ENCODE measurements at places on chromosomes 16 and 17. TPM values are rescaled to one million over a fixed set of nuclear protein-coding genes. Genes with fewer than 3 reads are reported as not detected.

The SDK2 gene
- 12.3 TPM for total RNA-seq

- peaks cover 55% of the 10 kb centered on the region for H3K4me1 ChIP-seq
- H3K4me3 ChIP-seq: no peak overlapping the region
- peaks cover 5% of the 10 kb centered on the region for H3K36me3 ChIP-seq
- H3K27ac ChIP-seq: peak overlapping the region; percentile 55
- DNase-seq: peak; percentile 40
- peaks cover 9% of the 10 kb centered on the region for H3K27me3 ChIP-seq
These were observed 4.0 kb downstream of the SLC35B1 start for GRCh38 chr17:49703557-49704277.

DNA sequence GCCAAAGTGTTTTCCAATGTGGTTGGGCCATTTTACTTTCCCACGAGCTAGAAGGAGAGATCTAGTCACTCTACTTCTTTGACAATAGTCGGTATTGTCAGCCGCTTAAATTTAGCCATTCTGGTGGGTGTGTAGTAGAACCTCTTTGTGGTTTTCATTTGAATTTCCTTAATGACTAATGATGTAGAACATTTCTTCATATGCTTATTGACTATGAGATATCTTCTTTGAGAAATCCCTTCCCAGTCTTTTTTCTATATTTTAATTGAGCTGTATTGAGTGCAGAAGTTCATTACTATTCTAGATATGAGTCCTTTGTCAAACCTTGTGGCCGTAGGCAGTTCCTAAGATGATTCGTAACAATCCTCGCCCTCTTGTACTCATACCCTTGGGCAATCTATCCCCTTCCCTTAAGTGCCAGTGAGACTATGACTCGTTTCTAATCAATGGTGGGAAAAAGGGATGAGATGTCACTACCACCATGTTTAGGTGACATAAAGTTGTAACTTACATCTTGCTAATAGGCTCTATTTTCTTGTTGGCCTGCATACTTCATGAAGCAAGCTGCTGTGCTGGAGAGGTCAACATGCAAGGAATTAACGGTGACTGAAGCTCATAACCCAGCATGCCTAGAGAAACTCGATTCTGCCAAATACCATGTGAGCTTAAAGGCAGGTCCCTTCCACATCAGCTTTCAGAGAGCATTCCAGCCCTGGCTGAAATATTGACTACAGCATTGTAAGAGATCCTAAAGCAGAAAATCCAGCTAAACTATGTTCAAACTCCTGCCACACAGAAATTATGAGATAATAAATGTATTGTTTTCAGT, 817.9 kb upstream of the SOX9 start:
- peaks cover 8% of the 10 kb centered on the region for H3K36me3 ChIP-seq
- H3K4me1 ChIP-seq: peaks cover 4% of the 10 kb centered on the region
- no peak for DNase-seq
- no peak overlapping the region for H3K4me3 ChIP-seq
- H3K27ac ChIP-seq: no peak overlapping the region
- no peaks in the 10 kb centered on the region for H3K27me3 ChIP-seq

GRCh38 chr16:57134982-57135381, 42.6 kb downstream of the CPNE2 start:
- H3K27me3 ChIP-seq: peaks cover 5% of the 10 kb centered on the region
- H3K27ac ChIP-seq: no peak overlapping the region
- no peak overlapping the region for H3K4me3 ChIP-seq
- DNase-seq: no peak

- H3K36me3 ChIP-seq: no peaks in the 10 kb centered on the region
- no peak overlapping the region for H3K27ac ChIP-seq
- no peak overlapping the region for H3K4me3 ChIP-seq
These were observed 44.9 kb downstream of the TMEM235 start for GRCh38 chr17:78276098-78276887.

The MMP2 gene
- 7.0 TPM for total RNA-seq

GRCh38 chr17:10036511-10037061, 131.5 kb upstream of the RCVRN start:
- no peak for DNase-seq
- H3K4me3 ChIP-seq: no peak overlapping the region
- no peak overlapping the region for H3K27ac ChIP-seq
- H3K36me3 ChIP-seq: no peaks in the 10 kb centered on the region
- peaks cover 3% of the 10 kb centered on the region for H3K27me3 ChIP-seq
- peaks cover 1% of the 10 kb centered on the region for H3K4me1 ChIP-seq

GRCh38 chr16:85166699-85167588, 54.7 kb upstream of the CIBAR2 start:
- H3K27me3 ChIP-seq: peaks cover 11% of the 10 kb centered on the region
- H3K27ac ChIP-seq: peak overlapping the region; percentile 80
- H3K4me1 ChIP-seq: peaks cover 35% of the 10 kb centered on the region
- H3K4me3 ChIP-seq: peak overlapping the region; percentile 74
- DNase-seq: peak; percentile 64

The COASY gene
- total RNA-seq: 57.4 TPM

DNA sequence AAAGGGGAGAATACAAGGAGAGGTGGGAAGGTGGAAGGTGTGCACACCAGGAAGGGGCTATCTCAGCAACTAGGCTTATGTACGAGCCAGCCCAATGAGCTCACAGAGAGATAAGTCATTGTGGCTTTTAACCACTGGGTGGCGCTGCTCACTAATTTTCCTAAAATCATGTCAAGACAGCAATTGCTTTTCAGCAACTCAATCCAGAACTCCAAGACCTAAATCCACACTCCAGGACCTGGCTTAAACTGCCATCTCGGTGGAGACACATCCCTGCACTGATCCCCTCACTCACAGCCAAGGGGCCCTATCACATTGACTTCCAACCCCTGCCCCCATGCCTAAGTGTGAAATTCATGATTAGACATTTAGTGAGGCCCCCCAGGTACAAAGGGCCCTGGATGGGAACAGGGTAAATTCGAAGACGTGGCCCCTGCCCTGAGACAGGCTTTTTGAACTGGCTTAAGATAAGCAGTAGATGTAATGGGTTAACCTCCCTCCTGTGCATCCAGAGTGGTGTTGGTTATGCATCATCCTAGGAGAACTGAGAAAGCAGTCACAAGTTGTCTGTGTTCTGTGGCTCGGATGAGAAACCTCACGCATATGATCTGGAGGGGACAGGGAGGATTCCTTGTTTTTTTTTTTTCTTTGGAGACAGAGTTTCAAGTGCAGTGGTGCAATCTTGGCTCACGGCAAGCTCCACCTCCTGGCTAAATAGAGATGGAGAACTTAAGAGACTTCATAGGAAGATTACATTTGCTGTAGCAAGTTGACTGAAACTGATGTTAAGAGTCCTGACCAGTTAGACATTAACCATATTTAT, 11.5 kb downstream of the CCL16 start:
- no peaks in the 10 kb centered on the region for H3K27me3 ChIP-seq
- H3K4me1 ChIP-seq: no peaks in the 10 kb centered on the region
- no peak overlapping the region for H3K27ac ChIP-seq
- no peak overlapping the region for H3K4me3 ChIP-seq
- no peaks in the 10 kb centered on the region for H3K36me3 ChIP-seq
- peak; percentile 79 for DNase-seq

- H3K27me3 ChIP-seq: peaks cover 2% of the 10 kb centered on the region
- H3K4me1 ChIP-seq: peaks cover 25% of the 10 kb centered on the region
- no peaks in the 10 kb centered on the region for H3K36me3 ChIP-seq
- H3K27ac ChIP-seq: no peak overlapping the region
These were observed 50.5 kb downstream of the YPEL2 start for GRCh38 chr17:59381716-59382570.

DNA sequence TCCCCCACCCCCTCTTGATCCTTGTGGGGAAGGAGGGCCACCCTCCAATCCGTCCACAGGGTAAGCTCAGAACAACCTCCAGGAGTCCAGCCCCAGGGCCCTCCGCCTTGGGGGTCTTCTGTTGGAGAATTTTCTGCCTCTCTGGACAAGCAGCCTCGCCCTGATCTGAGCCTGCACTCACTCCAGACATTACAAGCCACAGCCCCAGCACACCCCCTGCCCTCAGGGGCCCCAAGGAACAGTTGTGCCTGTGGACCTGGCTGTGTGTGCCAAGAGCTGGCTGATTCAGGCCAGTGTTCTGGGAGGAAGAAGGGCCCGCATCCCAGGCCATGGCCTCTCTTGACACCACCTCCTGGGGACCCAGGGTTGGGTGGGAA, 477 bp upstream of the ARHGAP27 start:
- no peak for DNase-seq
- no peak overlapping the region for H3K27ac ChIP-seq
- H3K4me1 ChIP-seq: peaks cover 35% of the 10 kb centered on the region
- peak overlapping the region; percentile 15 for H3K4me3 ChIP-seq
- H3K36me3 ChIP-seq: no peaks in the 10 kb centered on the region

The DNAAF8 gene
- 0.59 TPM for total RNA-seq

GRCh38 chr16:3022208-3022683, 1.5 kb downstream of the HCFC1R1 start:
- peak; percentile 59 for DNase-seq
- H3K27ac ChIP-seq: no peak overlapping the region

- no peaks in the 10 kb centered on the region for H3K27me3 ChIP-seq
- H3K36me3 ChIP-seq: no peaks in the 10 kb centered on the region
- H3K27ac ChIP-seq: no peak overlapping the region
- DNase-seq: no peak
- H3K4me3 ChIP-seq: no peak overlapping the region
- no peaks in the 10 kb centered on the region for H3K4me1 ChIP-seq
These were observed 39.5 kb downstream of the DYNLRB2 start for GRCh38 chr16:80580109-80580832.

The CD79B gene
- not detected for total RNA-seq

The AGRP gene
- total RNA-seq: not detected

GRCh38 chr16:64092271-64092670, 1029.6 kb downstream of the CDH11 start:
- H3K4me1 ChIP-seq: peaks cover 15% of the 10 kb centered on the region
- no peak overlapping the region for H3K27ac ChIP-seq
- H3K27me3 ChIP-seq: peaks cover 2% of the 10 kb centered on the region
- no peak for DNase-seq

The ABCA6 gene
- total RNA-seq: 1.6 TPM

GRCh38 chr17:28506763-28507487, 777 bp downstream of the FOXN1 start:
- H3K4me1 ChIP-seq: peaks cover 21% of the 10 kb centered on the region
- H3K27me3 ChIP-seq: peaks cover 8% of the 10 kb centered on the region
- H3K36me3 ChIP-seq: peaks cover 5% of the 10 kb centered on the region
- no peak for DNase-seq
- H3K4me3 ChIP-seq: no peak overlapping the region

DNA sequence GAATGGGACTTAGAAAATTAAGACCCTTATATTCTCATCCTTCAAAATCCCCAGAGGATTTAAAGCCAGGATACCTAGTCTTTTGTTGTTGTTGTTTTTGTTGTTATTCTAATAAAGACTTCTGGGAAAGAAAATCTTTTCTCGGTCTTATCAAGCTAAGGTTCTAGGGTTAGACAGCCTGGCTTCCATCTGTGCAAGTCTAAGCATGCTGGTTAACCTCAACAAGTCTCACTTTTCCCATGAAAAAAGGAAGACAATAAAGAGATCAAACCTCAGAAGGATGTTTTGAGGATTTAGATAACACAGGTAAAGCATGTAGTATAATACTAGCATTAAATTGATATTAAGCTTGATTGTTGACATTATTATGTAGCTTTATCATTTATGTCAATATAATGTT, 486.4 kb upstream of the SOX9 start:
- no peak overlapping the region for H3K4me3 ChIP-seq
- H3K27me3 ChIP-seq: no peaks in the 10 kb centered on the region
- no peaks in the 10 kb centered on the region for H3K4me1 ChIP-seq
- DNase-seq: no peak
- H3K27ac ChIP-seq: no peak overlapping the region
- H3K36me3 ChIP-seq: no peaks in the 10 kb centered on the region

DNA sequence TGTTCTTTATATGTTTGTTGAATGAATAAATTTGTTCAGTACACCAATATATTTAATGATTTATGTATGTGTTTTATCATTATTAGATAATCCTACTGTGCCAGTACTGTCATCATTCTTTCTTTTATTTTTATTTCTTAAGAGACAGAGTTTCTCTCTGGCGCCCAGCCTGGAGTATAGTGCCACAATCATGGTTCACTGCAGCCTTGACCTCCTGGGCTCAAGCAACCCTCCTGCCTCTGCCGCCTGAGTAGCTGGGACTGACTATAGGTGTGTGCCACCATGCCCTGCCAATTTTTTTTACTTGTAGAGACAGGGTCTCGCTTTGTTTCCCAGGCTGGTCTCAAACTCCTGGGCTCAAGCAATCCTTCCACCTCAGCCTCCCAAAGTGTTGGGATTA, 41.8 kb downstream of the PAFAH1B1 start:
- H3K27me3 ChIP-seq: peaks cover 6% of the 10 kb centered on the region
- peaks cover 22% of the 10 kb centered on the region for H3K4me1 ChIP-seq
- H3K27ac ChIP-seq: no peak overlapping the region
- no peaks in the 10 kb centered on the region for H3K36me3 ChIP-seq
- H3K4me3 ChIP-seq: no peak overlapping the region
- DNase-seq: no peak

Data from glutamatergic neuron (in vitro differentiated cells).